ENCODE measurements at places on chromosomes 2 and 18.

DNA sequence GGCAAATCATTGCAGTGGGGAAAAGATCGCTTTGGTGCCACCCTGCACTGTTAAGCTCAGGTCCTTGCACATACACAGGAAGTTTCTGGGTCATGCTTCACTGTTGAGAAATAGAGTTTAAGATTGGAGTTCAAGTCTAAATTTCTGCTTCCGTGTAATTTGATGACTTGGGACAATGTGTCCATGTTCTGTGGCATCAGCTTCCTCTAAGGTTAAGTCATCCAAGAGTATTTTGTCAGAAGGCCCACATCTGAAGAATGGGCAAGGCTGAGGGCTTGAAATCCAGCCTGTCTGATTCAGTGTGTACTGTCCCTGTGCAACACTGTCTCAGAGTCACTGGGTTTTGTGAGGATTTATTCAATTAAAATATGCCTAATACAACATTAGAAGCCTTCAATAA is 880.7 kb downstream of the SUCLG1 start:
- no peak for DNase-seq

DNA sequence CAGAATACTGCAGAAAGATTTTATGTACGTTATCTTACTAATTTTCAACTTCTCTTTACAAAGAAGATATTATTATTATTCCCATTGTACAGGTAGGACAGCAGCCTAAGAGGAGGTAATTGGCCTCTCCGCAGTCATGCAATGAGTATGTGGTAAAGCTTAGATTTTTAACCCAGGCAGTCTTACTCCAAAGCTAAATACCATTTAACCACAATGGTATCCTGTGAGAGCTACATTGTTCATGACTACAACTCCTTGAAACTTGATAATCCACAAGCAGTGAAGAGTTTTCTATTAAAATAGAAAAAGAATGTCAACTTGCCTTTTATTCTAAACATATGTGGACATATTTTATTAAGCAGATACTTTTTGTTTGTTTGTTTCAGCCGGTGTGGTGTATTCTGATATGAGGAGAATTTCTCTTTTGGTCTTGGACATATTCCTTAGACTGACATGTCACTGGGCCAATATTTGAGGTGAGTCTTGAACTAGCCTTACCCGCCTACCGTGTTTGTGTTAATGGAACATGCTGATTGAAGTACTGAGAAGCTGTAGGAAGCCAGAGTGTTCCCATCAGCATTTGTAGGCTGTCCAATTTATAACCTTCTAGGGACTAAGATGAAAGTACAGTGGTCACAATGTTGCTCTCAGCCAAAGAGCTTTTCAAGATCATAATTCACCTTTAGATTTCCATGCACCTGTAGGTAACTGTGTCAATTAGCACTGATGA is 293.9 kb upstream of the DCC start:
- DNase-seq = no peak

GRCh38 chr2:126317790-126318431 is 338.0 kb upstream of the GYPC start:
- no peak for DNase-seq

- no peak for DNase-seq
These were observed 131.3 kb downstream of the CCBE1 start for GRCh38 chr18:59565957-59566356.

GRCh38 chr18:31399306-31400032 is 22.9 kb downstream of the DSG4 start:
- no peak for DNase-seq

All from OCI-LY7 (cell line).